HCT116 (cell line): ENCODE measurements at places on chromosomes 12 and 14. TPM values are rescaled to one million over a fixed set of nuclear protein-coding genes. Genes with fewer than 3 reads are reported as not detected.

DNA sequence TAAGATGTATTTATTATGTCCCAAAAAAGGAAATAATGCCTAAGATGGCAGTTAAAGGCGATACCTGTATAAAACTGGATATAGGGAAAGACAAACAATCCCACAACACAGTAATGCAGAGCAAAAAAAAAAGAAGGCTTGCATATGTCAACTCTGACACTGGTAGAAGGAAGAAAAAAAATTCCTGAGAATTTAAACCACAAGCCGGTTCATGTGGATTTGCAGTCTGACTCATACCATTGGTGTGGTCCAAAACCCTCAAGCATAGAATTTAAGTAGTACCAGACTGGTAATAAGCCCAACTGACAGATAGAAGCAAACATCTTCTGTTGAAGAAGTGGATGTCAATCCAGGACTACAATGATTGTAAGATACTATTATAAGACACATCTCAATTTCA, 7.2 kb downstream of the DNAI7 start:
- H3K4me1 ChIP-seq: peaks cover 18% of the 10 kb centered on the region
- no peak overlapping the region for H3K4me3 ChIP-seq
- no peaks in the 10 kb centered on the region for H3K36me3 ChIP-seq
- H3K27me3 ChIP-seq: no peaks in the 10 kb centered on the region
- H3K27ac ChIP-seq: no peak overlapping the region
- no peak for DNase-seq

DNA sequence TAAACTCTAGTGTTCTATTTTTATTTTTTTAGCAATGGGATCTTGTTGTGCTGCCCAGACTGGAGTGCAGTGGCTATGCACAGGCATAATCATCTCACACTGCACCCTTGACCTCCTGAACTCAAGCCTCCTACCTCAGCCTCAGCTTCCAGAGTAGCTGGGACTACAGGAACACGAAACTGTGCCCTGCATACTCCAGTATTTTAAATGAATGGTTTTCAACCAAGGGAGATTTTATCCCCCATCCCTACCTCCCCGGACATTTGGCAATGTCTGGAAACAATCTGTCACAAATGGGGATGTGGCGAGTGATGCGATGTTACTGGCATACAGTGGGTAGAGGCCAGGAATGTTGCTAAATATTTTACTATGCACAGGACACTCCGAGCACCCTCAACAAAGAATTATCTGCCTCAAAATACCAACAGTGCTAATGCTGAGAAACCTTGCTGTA, 2.1 kb downstream of the CBX5 start:
- H3K27ac ChIP-seq: peak overlapping the region; percentile 93; the same call in 1 of the 2 replicates
- H3K4me1 ChIP-seq: peaks cover 28% of the 10 kb centered on the region
- no peaks in the 10 kb centered on the region for H3K27me3 ChIP-seq
- no peak for DNase-seq
- H3K4me3 ChIP-seq: peak overlapping the region; percentile 81; the same call in 1 of the 2 replicates

DNA sequence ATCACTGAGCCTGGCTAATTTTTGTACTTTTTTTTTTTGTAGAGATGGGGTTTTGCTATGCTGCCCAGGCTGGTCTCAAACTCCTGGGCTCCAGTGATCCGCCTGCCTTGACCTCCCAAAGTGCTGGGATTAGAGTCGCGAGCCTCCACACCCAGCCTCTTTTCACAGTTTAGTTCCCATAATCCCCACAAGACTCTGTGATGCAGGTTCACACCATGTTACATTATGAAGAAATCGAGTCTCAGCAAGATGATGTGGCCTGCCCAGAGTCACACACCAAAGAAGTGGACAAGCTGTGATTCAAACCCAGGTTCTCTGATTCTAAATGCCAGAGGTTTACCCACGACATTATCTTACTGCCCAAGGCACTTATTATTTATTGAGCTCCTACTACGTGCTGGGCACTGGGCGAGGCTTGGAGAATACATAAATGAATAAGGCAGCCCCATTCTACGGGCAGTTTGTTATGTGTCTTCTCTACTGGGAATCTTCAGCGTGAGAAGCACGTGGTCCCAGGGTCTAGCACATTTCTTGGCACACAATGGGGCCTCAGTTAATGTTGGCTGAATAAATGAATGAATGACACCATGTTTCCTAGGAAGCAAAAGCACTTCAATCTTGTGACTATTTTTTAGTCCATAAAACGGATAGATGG, 23.5 kb upstream of the OASL start:
- no peaks in the 10 kb centered on the region for H3K36me3 ChIP-seq
- H3K27me3 ChIP-seq: no peaks in the 10 kb centered on the region
- H3K4me1 ChIP-seq: peaks cover 5% of the 10 kb centered on the region; the same call in 1 of the 2 replicates
- H3K4me3 ChIP-seq: no peak overlapping the region
- DNase-seq: no peak
- H3K27ac ChIP-seq: no peak overlapping the region

DNA sequence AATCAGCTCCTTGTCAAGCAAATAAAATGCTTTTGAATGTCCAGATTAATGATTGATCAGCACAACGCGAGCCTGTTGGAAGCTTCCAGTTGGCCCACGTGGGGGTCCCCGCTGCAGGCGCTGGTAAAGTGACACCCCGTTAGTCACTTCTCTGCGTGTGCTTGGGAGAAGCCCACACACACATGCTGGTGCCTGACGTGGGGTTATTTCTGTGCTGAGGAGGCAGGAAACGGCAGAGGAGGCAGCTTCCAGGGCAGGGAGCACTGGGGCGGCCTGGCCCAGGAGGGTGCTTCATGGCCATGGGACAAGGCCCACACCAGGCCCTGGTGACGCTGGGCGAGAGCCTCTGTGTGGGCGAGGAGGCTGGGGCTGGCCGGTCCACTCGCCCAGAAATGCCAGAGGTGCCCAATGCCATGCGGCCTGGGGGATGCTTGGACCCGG, 101.5 kb downstream of the KIF26A start:
- no peaks in the 10 kb centered on the region for H3K4me1 ChIP-seq
- H3K27me3 ChIP-seq: no peaks in the 10 kb centered on the region
- no peak for DNase-seq
- no peak overlapping the region for H3K4me3 ChIP-seq
- no peak overlapping the region for H3K27ac ChIP-seq
- no peaks in the 10 kb centered on the region for H3K36me3 ChIP-seq

- no peak overlapping the region for H3K27ac ChIP-seq
- H3K4me3 ChIP-seq: no peak overlapping the region
- peaks cover 13% of the 10 kb centered on the region for H3K27me3 ChIP-seq
Observed at GRCh38 chr14:95784137-95784536, 70.2 kb upstream of the TCL1A start.

- H3K4me3 ChIP-seq: no peak overlapping the region
- no peak for DNase-seq
- H3K4me1 ChIP-seq: peaks cover 50% of the 10 kb centered on the region
- H3K36me3 ChIP-seq: no peaks in the 10 kb centered on the region
- no peak overlapping the region for H3K27ac ChIP-seq
Observed at GRCh38 chr14:94031883-94032279, 5.7 kb downstream of the OTUB2 start.

The RGS6 gene
- 4.7 TPM for total RNA-seq

The GZMH gene
- total RNA-seq: not detected

The HPD gene
- 1.1 TPM for total RNA-seq

The DAO gene
- not detected for total RNA-seq

The RD3L gene
- not detected for total RNA-seq

The USP15 gene
- 49.5 TPM for total RNA-seq
